ENCODE measurements at places on chromosomes 5 and 9. TPM values are rescaled to one million over a fixed set of nuclear protein-coding genes. Genes with fewer than 3 reads are reported as not detected.

DEPDC1B gene
- 1.8 TPM for total RNA-seq

DNA sequence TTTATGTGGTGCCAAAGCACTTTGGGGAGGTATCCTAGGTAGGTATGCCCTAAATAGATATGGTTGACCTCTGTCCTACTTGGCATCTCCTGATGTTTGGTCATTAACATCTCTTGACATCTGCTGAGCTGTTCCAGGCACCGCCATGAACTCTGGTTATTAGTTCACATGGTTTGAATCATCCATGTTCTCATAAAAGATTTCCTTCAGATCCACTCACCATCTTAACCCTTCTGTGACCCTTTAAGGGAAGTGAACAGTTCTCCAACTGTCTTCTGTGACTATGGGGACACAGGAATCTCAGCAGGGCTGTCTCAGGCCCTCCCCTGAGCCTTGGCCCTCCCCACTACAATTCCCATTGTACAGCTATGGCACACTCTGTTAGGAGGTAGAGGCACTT lies 167.7 kb downstream of the CDH6 start:
- H3K4me1 ChIP-seq: peaks cover 57% of the 10 kb centered on the region
- peak overlapping the region; percentile 95 for H3K27ac ChIP-seq

DNA sequence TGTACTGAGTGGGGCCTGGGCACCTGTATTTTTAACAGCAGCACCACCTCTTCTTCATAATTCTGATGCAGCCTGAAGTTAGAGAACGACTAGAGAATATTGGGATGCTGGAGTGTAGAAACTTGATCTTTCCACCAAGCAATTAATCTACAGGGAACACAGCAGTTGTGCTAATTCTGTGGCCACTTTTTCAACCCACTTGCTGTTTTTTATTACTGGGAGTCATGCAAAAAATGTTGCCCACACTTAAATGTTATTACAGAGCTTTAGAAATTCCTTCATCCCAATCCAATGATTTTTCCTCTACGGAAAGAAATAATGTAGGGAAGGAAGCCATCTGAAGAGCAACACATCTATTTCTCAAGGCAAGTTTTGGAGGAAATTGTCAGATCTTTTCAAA lies 190.9 kb upstream of the TUT7 start:
- H3K36me3 ChIP-seq: no peaks in the 10 kb centered on the region
- no peak overlapping the region for H3K27ac ChIP-seq
- H3K4me3 ChIP-seq: no peak overlapping the region

DNA sequence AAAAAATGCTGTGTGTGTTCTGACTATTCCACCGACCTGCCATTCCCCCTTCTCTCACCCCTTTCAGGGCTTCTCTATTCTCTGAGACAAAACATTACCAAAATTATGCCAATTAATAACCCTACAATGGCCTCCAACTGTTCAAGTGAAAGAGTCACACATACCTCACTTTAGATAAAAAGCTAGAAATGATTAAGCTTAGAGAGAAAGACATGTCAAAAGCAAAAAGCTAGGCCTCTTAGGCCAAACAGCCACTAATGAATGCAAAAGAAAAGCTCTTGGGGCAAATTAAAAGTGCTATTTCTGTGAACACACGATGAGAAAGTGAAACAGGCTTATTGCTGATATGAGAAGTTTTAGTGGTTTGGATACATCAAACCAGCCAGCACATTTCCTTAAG lies 279.6 kb upstream of the GRAMD2B start:
- no peak overlapping the region for H3K4me3 ChIP-seq
- no peak overlapping the region for H3K27ac ChIP-seq
- no peaks in the 10 kb centered on the region for H3K27me3 ChIP-seq
- no peaks in the 10 kb centered on the region for H3K36me3 ChIP-seq
- DNase-seq: no peak

DNA sequence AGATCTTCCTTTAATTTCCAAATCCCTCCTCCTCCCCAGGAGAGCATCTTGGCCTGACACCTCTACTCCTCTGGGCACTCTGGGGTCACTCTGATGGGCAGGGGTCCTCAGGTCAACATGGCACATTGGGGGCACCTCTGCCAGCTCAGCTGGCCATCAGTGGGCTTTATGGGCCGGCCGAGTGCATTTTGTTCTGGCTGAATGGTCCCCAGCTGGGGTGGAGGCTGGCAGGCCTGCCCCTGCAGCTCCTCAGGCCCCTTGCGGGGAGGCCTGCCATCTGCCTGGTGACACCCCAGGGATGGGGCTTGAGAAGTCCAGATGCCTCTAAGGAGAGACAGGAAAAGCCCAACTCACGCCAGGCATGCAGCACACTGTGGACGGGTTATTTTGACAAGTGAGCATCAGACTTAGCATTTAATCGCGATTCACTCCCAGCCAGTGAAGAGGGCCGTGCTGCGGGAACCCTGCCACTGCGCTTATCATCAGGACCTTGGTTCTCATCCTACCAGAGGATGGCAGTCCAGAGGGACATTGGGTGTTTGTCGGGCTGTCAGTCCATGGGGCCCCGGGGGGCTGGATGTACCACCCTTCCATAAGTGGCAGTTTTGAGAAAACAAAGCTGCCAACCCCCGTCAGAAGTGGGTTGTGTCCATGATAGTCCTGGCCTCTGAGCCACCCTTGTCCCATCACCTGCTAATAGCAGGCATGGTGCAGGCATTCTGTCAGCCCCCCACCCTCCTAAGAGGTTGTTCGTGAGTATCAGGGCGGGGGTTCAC lies 21.7 kb downstream of the PHF2 start:
- H3K36me3 ChIP-seq: no peaks in the 10 kb centered on the region
- no peak overlapping the region for H3K4me3 ChIP-seq
- H3K27me3 ChIP-seq: no peaks in the 10 kb centered on the region

GRCh38 chr5:50710838-50711237 lies 44.4 kb downstream of the PARP8 start:
- no peaks in the 10 kb centered on the region for H3K36me3 ChIP-seq
- H3K4me1 ChIP-seq: peaks cover 3% of the 10 kb centered on the region
- no peaks in the 10 kb centered on the region for H3K27me3 ChIP-seq
- H3K4me3 ChIP-seq: no peak overlapping the region
- no peak overlapping the region for H3K27ac ChIP-seq

DNA sequence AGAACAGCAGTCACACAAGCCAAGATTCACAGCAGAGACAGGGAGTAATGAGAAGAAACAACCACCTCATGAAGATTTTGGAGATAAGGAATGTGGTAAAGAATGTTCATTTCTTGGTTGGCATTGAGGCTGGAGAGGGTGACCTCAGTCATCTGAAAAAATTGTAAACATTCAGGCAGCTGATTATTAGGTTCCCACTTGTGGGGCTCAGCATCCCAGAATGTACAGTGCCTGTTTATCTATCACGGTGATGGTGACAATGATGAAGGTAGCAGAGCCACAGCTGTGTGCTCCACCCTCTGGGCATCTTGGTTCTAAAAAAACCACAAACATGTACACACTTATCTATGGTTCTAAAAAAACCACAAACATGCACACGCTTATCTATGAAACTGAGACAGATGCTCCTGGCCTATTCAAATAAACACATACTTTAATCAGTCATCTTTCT lies 143.9 kb upstream of the MOCS2 start:
- no peak overlapping the region for H3K4me3 ChIP-seq
- DNase-seq: peak; percentile 62
- no peaks in the 10 kb centered on the region for H3K27me3 ChIP-seq
- H3K36me3 ChIP-seq: no peaks in the 10 kb centered on the region
- H3K4me1 ChIP-seq: peaks cover 44% of the 10 kb centered on the region

DNA sequence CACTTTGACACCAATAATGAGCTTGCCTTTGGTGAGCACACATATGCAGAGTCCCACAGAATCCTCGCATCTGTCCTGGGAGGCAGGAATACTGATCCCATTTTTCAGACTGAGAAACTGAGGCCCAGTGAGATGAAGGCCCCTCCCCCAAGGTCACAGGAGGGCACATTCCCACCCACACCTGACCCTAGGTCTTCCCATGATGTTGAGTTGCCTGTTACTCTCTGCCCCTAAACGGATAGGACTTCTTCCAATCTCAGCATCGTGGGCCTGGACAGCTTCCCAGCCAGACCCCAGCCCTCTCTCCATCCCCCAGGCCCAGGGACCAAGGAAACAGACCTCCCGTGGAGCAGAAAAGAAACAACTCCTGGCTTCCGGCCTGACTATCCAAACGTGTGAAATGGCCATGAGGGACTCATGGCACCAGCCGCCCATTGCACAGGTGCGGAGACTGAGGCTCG lies 877 bp downstream of the SH3GLB2 start:
- no peaks in the 10 kb centered on the region for H3K36me3 ChIP-seq
- H3K4me3 ChIP-seq: peak overlapping the region; percentile 80

SOX30 gene
- under 0.01 TPM for total RNA-seq

GRCh38 chr5:65014769-65015168 lies 246.0 kb downstream of the CWC27 start:
- H3K27ac ChIP-seq: no peak overlapping the region
- no peaks in the 10 kb centered on the region for H3K27me3 ChIP-seq
- DNase-seq: no peak
- H3K36me3 ChIP-seq: no peaks in the 10 kb centered on the region

DNA sequence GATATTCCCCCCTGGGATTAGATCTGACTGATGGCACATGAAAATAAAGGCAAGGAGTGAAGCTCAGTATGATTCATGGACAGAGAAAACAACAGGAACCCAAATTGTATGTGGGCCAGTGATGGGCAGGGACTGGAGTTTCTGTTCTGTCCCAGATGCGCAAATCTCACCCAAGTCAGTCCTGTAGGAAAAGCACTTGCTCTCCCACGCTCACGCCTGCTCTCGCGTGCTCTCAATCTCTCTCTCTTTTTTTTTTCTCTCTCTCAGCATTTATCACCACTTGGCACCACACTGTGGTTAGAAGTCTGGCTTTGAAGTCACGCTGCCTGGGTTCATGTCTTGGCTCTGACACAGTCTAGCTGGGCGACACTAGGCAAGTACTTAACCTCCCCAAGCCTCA lies 106.5 kb upstream of the LRRTM2 start:
- H3K4me1 ChIP-seq: peaks cover 42% of the 10 kb centered on the region
- DNase-seq: peak; percentile 90
- H3K27ac ChIP-seq: peak overlapping the region; percentile 76

LAMC3 gene
- total RNA-seq: not detected

DNA sequence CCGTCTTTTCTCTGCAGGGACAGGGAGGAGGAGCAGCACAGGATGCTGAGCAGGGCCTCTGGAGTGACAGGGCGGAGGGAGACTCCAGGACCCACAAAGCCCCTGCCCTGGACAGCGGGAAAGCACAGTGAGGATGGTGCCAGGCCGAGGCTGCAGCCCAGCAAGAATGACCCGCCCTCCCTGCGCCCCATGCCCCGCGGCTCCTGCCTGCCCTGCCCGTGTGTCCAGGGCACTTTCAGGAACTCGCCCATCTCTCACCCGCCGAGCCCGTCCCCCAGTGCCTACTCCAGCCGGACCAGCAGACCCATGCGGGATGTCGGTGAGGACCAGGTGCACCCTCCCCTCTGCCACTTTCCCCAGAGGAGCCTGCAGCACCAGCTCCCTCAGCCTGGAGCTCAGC lies 9.1 kb upstream of the EXOC3 start:
- peak; percentile 85 for DNase-seq
- H3K4me3 ChIP-seq: no peak overlapping the region

- H3K27me3 ChIP-seq: no peaks in the 10 kb centered on the region
- H3K4me1 ChIP-seq: no peaks in the 10 kb centered on the region
- H3K27ac ChIP-seq: no peak overlapping the region
- no peak for DNase-seq
- H3K36me3 ChIP-seq: no peaks in the 10 kb centered on the region
Measured at GRCh38 chr9:13878241-13878711, 435.7 kb downstream of the NFIB start.

DNA sequence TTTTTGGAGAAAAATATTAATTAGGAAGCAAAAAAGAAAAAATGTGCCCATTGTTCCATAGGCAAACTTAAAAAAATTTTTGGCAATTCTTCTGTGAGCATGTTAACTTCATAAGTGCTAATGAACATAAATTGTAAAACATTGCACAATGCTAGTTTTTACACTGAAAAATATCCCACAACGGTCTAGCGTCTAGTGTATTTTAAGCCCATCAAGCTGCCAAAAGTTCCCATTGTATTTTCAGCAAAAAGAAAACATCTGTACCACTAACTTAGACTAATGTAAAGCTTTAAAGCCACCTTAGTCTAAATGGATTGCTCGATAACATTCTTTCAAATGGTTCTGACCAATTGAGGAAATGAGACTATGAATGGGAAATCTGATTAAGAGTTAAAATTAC lies 2.8 kb downstream of the NR6A1 start:
- peaks cover 73% of the 10 kb centered on the region for H3K27me3 ChIP-seq
- DNase-seq: peak; percentile 86
- H3K36me3 ChIP-seq: no peaks in the 10 kb centered on the region

ADAMTS6 gene
- 135 TPM for total RNA-seq

GRCh38 chr9:116416421-116416820 lies 262.8 kb downstream of the PAPPA start:
- DNase-seq: no peak
- H3K27me3 ChIP-seq: no peaks in the 10 kb centered on the region
- H3K27ac ChIP-seq: no peak overlapping the region
- no peaks in the 10 kb centered on the region for H3K4me1 ChIP-seq
